Left colon (tissue), 2 donors: ENCODE measurements at places on chromosomes 6 and 20. TPM values are rescaled to one million over a fixed set of nuclear protein-coding genes. Genes with fewer than 3 reads are reported as not detected.

CDSN gene
- total RNA-seq: not detected

PSORS1C2 gene
- total RNA-seq: not detected

CSE1L gene
- total RNA-seq: 26.4 TPM

ADGRB3 gene
- 0.37 TPM for total RNA-seq

LGSN gene
- 0.06 TPM for total RNA-seq

RIMS1 gene
- total RNA-seq: 0.43 TPM
